ENCODE measurements at places on chromosomes 16 and 17.

- DNase-seq: no peak
Observed at GRCh38 chr17:56599566-56599965, 6.1 kb downstream of the NOG start.

- DNase-seq: no peak
Observed at GRCh38 chr17:68329331-68329730, 38.0 kb downstream of the ARSG start.

DNA sequence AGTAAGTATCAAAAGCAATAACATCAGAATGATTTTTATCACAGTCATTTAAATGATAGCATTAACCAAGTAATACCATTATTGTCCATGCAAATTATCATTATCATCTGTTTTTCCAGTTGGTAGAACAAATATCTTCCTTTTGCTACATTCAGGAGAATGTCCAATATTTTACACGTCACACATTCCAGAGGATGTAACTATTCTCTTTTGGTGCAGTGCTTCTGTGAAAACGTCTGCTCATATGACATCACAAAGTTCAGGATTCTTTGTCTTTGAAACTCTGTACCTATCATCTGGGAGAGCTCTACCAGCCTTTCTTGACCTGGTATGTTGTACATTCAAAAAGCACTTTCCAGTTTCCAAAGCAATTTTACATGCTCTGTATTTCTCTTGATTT, 40.2 kb upstream of the PITPNM3 start:
- no peak for DNase-seq

GRCh38 chr17:68141050-68141449, 105.5 kb downstream of the KPNA2 start:
- no peak for DNase-seq

DNA sequence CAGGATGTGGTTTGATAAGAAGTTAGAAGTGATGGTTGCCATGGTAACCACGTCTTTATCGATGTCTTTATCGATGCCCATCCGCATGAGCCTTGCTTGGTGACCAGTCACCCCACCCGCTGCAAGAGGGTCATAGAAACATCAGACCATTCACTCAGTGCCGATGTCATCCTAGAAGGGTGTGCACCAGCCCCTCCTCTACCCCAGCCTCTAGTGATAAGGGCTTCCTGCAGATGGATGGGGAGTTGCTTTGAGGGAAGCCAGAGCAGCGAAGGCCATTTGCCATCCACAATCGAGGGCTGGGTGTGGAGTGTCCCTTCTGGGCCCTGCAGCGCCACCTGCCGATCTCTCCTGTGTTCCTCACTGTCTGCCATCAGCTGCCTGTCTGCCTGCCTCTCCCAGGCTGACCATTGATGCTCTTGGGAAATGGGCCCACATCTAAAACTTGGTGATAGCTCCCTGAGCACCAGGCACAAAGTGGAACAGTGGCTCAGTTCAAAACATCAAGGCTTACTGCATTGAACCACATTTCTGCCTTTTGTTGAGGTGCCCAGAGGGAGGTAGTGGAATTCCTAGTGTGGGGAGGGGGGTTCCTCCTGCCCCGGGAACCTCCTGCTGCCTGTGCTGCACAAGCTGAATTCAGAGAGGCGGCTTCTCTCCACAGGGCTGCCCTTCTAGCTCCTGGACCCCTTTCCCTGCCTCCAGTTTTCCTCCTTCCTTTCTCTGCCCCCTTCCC, 8.9 kb downstream of the CALB2 start:
- DNase-seq: peak; percentile 56

- DNase-seq: no peak
Observed at GRCh38 chr16:87922250-87922871, 14.0 kb downstream of the CA5A start.

DNA sequence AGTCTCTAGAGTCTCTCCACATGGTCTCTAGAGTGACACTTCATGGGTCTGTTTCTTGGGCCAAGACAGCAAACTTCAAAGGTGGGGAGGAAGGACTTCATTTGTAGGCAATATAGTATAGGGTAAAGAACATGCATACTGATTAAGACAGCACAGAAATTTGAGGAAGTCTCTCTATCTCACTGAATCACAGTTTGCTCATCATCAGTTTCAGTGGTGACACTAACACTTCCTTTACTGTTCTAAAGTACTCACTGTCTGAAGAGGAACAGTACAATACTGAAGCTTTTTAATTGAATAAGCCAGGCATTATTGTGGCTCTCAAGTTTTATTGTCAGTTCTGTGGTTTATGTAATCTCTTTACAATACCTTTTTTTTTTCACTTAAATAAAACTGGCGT, 656.4 kb upstream of the CDH8 start:
- no peak for DNase-seq

- no peak for DNase-seq
Observed at GRCh38 chr16:29738514-29738913, 7.3 kb downstream of the C16orf54 start.

DNA sequence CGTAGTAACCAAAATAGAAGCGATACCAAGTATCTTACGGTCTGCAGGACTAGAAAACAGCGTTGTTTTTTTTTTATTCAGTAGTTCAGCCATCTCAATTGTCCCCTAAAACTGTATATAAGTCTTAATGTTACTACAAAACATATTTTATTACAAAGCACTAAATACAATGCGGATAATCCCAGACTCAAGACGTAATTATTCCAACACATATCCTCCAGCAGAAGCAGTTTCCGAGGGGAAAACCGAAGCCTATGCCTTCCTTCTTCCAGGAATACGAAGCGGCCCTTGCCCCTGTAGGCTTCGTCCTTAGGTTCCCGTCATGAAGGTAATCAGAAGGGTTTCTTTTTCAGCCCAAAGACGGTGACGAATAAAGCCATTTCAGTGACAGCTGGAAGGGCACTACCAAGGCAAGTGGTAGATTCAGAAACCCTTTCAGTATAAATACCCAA, 2.3 kb downstream of the TMEM107 start:
- no peak for DNase-seq

DNA sequence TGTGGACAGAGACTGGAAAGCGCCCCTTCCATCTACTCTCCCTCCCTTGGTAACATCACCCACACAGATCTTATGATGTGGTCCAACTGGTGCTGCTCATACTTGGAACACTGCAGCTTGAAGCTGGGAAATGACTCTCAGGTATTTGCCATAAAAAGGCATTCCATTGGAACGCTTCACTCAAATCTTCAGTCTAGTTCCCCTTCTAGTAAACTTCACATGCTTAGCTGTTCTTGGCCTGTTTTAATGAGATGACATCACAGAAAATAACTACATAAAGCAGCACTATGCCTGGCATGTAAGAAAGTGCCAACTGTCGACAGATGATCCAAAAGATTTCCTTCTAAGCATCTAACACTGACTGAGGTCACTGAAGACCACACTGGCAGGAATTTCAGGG, 9.3 kb downstream of the ZNF263 start:
- no peak for DNase-seq

GRCh38 chr16:70804153-70804733, 3.3 kb upstream of the VAC14 start:
- DNase-seq: no peak

DNA sequence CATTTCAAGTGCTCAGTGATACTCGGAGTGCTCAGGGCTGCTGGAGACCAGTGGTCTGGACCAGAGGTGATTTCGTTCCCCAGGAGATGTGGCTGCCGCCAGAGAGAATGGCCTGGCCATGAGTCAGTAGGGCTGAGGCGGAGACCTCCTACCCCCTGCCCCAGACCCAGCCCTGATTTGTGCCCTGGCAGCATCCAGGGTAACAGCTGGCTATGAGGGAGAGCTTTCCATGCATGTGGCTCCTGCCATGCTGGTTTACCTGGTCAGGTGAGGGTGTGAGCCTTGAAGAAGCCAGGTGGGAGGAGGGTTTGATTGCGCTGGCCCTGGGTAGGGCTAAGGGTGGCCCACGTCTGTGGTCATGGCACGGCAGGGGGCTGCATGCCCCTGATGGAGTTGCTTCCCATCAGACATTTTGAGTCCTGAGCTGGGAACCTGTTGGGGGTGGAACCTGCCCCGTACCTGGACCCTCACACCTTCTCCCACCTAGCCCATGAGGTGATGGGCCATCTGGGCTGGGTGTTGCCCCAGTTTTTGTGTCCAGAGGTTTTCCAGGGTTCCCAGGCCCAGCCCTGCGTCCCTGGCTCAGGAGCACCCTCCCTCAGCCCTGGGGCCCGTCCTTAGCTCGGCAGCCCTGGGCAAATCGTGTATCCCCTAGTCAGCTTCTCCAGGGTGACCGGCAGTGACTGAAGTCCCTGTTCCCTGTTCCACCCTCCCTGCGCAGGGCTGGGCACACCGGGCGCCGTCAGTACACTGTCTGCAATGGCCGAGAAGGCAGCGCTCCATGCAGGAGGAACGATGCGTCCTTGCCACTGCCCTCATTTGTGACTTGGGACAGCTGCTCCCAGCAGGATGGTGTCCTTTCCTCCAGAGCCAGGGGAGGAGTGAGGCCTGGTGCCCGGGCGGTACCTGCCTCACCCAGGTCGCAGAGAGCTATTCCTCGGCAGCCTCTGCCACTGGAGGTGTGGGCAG, 9.0 kb upstream of the CSNK1D start:
- DNase-seq: no peak

GRCh38 chr17:3557768-3558583, at the start of gene TRPV3:
Gene TRPV3, minus strand, starts transcription at chr17:3557812. Its CDS starts 2,962 bp downstream, at chr17:3554850.
- no peak for DNase-seq

DNA sequence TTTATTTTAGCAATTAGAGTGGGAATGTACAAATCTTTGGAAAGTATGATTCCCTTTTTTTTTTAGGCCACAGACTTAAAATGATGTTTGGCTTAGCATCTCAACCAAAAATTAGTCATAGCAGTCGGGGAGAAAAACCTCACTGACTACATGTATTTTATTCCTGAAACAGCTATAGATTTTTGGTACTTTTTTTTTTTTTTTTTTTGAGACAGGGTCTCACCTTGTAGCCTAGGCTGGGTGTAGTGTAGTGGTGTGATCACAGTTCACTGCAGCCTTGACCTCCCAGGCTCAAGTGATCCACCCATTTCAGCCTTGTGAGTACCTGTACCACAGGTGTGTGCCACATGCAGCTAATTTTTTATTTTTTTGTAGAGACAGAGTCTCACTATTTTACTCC, 23.4 kb downstream of the RNFT1 start:
- no peak for DNase-seq

DNA sequence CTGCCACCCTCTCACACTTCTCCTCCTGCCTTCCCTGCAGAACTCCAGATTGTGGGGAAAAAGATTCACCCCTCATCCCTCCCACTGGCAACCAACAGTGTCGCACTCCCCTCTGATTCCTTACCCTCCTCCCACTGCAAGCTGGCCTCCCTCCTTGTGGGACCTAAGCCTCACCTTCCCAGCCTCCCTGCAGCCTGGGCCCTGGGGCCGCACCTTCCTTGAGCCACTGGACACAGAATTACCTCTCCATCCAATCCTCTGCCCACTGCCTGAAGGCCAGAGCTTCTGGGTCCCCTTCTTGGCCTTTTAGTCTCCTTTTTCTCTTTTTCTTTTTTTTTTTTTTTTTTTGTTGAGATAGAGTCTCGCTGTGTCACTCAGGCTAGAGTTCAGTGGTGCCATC, 33.9 kb downstream of the NGFR start:
- no peak for DNase-seq

DNA sequence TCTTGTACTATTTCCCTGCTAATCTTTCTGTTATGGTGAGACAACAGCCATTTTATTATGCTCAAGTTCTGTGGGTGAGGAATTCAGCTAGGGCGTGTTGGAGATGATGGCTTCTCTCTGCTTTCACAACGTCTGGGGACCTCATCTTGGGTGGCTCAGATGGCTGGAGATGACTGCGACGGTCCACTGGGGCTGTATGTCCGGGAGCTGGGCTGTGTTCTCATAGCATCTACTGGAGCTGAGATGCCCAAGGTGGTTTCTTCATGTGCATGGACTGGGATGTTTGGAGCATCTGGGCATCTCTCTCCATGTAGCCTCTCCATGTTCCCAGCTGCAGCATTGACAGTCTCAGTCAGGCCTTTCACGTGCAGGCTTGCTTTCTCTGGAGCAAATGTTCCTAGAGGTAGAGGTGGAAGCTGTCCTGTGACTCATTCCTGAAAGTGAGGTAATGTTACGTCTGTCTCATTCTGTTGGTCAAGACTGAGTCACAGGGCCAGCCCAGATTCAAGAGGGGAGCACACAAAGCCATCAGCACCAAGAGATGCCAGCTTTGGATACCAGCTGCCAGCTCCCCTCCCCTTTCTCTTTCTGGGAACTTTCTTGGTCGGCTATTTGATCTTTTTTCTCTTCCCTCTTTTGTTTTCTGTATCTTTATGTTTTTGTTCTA, 96.2 kb downstream of the RAP1GAP2 start:
- DNase-seq: no peak

DNA sequence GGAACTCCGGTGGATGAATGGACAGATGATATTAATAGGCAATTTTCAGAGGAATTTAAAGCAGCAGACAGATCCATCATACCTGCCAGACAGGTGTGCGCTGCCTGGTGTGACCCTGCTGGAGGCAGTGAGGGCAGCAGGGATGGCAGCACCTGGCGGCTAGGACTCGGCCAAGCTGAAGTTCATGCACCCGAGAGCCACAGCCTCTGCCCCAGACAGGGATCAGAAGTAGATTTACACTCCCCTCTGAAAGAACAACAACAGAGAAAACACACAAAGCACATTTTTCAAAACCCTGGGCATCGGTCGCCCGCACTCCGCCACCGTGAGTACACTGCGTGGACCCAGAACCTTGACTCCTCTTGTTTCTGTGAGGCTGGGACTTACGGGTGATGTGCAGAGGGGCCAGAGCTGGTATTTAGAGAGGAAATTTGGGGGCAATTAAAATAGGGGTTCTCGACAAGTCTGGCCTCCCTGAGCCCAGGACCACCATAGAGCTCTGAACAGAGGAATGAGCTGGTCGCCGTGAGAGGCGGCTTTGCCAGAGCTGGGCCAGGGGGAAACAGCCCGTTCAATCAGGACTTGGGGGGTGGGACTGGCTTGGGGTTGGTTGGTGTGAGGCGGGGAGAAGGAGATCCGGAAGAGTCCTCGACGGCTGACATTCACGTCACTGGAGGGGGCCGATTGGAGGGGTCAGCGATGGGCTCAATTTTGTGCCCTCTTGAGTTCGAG, 101.0 kb downstream of the METRNL start:
- no peak for DNase-seq

DNA sequence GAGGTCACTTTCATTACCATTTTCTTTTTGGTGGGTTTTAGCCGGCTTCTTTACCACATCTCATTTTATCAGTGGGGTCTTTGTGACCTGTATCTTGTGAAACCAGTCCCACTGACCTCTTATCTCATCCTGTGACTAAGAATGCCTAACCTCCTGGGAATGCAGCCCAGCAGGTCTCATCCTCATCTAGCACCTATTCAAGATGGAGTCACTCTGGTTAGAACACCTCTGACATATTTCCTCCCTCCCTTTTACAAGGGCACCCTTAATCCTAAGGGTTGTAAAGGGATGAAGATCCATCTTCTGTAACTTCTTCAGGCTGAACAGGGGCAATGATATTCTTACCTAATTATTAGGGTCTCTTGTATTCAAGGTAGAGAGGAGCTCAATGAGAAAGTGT, 107.9 kb upstream of the HAS3 start:
- no peak for DNase-seq

- DNase-seq: no peak
Observed at GRCh38 chr17:79852748-79853147, 13.5 kb upstream of the CBX4 start.
